ENCODE measurements at places on chromosomes 1 and 21.

DNA sequence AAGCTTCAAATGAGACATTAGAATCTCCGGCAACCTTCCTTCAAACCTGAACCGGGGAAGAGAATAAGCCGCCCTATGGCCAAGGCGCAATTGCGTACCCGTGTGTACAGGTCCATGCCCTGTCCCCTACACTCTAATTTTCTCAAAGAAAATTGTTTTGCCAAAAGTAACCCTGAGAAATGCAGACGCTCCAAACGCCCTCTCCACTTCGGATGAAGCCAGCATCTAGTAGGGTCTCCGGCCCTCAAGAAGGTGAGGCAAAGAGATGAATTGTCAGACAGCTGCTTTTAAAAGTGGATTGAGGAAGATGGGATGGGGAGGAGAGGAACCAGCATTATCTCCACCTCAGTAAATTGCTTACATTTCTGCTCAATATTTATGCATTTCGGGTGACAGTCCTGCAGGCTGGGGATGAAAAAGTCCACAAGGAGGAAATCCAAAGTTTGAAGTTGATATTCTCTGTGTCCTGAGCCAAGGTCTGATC is 630 bp upstream of the LHX9 start:
- no peak for DNase-seq

- no peak for DNase-seq
Measured at GRCh38 chr1:165463978-165464377, 19.1 kb upstream of the RXRG start.

GRCh38 chr1:47594627-47595026 is 156.8 kb downstream of the FOXD2 start:
- no peak for DNase-seq

- no peak for DNase-seq
Measured at GRCh38 chr1:212930986-212931678, 19.2 kb upstream of the VASH2 start.

- DNase-seq: peak; percentile 10
Measured at GRCh38 chr1:198619375-198620140, 19.3 kb upstream of the PTPRC start.

GRCh38 chr1:37724575-37724974 is 32.3 kb downstream of the CDCA8 start:
- no peak for DNase-seq

All from stimulated activated CD4-positive, alpha-beta T cell treated with anti-CD3 and anti-CD28 coated beads, Interleukin-4, amount 100 ng/mL, for 1 hour (primary cell).